Neural crest cell (in vitro differentiated cells): ENCODE measurements at places on chromosomes 3 and 15.

DNA sequence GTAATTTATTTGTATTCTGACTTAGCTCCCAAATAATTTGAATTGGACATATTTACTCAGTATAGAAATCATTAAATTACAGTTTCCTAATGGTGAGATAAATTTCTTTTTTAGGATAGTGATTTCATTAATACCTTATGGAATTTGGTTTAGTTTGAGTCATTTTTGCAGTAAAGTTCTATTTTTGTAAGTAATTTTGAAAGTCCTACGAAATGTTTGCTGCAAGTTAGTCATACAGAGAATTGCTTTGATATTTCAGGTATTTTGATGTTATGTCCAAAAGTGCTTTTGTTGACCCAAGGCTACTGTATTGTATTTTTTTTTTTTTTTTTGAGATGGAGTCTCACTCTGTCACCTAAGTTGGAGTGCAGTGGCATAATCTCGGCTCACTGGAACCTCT lies 41.7 kb downstream of the TCF12 start:
- DNase-seq: no peak

DNA sequence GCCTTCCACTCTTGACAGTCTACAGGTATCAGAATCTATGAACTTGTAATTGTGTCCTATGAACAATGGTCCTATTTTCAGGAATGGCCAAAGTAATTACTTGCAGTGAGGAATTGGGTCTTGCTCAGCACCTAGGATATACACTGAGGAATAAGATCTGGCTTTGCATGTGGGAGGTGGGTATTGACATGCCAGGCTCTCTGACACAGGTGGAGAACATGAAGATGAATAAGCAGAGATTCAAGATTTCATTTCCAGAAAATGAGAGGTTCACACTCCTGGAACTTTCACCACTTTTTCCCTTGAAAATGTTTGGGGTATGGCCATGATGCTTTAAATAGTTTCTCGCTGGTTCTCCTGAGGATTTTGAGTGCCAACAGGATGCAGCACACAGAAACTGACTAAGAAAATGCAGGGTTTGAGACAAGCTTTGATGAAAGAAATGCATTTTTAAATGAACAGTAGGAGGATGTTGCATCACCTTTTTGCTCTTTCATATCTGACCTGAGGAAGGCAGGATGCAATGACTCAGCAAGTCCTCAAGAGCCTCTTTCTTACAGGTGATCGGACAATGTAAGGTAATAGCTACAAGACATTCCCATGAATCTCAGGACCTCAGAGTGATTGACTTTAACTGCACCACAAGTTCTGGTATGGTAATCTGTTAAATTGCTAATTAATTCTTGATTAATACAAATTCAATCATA lies 3.7 kb downstream of the HRG start:
- DNase-seq: no peak

GRCh38 chr15:69939513-69940440 lies 157.9 kb downstream of the TLE3 start:
- DNase-seq: peak; percentile 22

GRCh38 chr3:119751423-119751822 lies 30.5 kb upstream of the NR1I2 start:
- no peak for DNase-seq

DNA sequence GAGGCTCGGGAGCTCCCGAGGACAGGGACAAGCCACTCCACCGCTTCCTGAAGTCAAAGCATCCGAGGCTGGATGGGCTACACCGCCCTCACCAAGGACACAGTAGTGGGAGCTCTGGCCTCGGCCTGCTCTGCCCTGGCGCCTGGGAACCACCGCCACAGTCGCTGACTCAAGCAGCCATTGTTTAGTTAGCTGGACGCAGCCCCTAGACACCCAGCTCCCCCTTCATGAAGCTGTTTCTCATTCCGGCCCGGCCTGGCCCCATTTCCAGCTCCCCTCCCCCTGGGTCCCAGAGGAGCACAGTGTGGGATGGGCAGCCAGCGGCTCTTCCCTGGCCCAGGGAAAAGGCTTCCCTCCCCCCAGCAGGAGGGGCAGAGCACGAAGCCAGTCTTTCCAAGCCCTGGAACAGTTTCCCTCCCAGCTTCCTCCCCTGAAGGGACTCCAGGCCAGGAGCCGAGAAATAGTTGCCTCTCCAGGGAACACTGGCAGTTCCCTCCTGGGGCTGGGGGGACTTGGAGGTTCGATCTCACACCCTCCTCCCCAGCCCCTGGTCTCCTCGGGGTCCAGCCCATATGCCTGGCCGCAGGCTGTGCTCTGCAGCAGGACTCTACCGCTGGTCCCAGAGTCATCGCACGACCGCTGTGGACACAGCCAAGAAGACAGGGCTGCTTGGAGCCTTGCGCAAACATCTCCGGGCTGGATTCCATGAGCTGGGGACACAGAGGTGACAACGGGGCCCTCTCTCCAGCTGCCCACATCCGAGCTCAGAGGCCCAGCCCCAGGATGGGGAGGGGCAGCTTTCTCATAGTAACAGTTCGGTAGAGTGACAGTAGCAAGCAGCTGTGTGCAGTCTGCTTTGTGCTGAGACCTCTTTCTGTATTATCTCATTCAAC lies 10.0 kb downstream of the PLXND1 start:
- DNase-seq: no peak

DNA sequence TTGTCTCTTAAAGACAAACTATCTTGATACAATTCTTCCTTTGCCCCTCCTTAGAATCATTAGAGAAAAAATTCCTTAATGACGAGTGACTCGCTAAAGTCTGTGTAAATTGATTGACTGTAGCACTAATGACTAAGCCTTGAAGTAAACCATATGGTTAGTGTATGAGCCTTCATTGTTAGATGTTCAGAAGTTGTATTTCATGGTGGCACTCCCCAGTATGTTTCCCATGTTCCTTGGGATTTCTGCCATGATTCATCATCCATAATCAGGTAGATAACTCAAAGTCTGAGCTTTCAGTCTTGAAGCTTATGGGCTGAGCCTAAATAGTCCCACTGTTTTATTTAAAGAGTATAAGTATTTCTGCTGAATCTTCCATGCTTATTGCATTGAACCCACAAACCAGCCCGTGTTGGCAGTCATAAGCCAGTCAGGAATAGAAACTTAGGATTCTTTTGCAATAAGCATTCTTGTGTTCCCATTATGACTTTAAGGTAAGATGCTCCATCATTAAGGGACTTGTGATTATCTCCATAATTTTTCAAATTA lies 371.2 kb upstream of the RARB start:
- DNase-seq: no peak

- peak; percentile 25 for DNase-seq
Measured at GRCh38 chr3:71753701-71754609, at the start of gene GPR27. Gene GPR27, plus strand, starts transcription at chr3:71753855. Its CDS starts 195 bp downstream, at chr3:71754050.

DNA sequence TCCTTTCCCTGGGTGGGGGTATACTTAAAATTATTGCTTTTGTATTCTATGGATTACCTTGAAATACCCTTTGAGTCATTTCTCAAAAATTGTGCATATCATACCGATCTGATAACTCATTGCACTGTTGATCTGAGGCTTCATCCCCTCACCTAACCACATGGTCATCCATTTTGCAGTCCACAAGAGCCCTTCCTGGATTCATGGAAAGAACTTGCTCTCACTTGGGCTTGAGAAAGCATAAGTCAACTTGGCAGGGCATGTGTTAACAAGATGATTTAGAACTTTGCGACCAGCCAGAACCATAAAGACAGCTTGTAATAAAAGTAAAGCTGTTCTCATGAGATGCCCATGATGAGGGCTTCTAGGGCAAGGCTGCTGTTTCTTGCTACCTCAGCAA lies 22.2 kb downstream of the MME start:
- DNase-seq: no peak

GRCh38 chr3:41324156-41324475 lies 124.8 kb downstream of the CTNNB1 start:
- DNase-seq: no peak

GRCh38 chr15:101657968-101658784 lies 6.0 kb upstream of the TM2D3 start:
- DNase-seq: no peak

DNA sequence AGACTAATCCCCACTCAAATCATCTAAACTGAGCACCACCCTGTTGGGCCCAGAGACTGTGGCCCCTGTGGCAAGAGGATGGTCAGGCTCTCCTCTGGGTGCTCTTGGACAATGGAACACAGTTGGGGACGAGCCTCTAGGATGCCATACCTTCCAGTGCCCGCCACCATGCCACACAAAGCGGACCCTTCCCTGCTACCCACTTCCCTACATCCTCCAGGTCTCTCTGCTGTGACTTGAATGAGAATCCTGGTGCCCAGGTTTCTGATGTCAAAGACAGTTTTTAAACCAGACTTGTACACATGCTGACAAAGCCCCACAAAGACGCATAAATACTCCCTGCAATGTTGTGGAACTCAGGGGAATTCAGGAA lies 4.7 kb downstream of the CCDC51 start:
- DNase-seq: no peak

DNA sequence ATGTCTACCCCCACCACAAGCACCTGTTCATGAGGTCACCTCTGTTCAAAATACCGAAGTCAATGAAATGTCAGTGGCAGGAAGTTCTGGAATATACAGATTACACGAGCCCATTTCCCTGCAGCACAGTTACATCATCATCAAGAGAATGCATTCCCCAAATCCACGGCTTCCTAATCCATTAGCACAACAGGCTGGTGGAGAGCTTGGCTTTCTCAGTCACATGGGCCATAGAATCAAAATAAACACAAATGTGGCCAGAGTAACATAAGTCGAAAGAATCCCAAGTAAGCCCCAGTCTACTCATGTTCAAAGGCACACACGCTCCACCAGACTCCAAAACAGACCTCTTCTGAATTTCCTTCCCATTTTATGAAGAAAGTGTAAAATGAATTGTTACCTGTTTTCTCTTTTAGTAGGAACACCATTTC lies 419.3 kb downstream of the MAGI1 start:
- no peak for DNase-seq

DNA sequence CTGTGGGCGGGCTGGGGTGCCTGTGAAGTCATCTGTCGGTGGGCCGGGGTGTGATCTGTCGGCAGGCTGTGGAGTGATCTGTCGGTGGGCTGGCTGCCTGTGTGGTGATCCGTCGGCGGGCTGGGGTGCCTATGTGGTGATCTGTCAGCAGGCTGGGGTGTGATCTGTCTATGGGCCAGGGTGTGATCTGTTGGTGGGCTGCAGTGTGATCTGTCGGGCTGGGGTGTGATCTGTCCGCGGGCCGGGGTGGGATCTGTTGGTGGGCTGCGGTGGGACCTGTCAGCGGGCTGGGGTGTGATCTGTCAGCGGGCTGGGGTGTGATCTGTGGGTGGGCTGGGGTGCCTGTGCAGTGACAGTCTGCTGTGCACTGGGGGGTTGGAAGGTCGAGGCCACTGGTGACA lies 204.5 kb downstream of the XXYLT1 start:
- no peak for DNase-seq

DNA sequence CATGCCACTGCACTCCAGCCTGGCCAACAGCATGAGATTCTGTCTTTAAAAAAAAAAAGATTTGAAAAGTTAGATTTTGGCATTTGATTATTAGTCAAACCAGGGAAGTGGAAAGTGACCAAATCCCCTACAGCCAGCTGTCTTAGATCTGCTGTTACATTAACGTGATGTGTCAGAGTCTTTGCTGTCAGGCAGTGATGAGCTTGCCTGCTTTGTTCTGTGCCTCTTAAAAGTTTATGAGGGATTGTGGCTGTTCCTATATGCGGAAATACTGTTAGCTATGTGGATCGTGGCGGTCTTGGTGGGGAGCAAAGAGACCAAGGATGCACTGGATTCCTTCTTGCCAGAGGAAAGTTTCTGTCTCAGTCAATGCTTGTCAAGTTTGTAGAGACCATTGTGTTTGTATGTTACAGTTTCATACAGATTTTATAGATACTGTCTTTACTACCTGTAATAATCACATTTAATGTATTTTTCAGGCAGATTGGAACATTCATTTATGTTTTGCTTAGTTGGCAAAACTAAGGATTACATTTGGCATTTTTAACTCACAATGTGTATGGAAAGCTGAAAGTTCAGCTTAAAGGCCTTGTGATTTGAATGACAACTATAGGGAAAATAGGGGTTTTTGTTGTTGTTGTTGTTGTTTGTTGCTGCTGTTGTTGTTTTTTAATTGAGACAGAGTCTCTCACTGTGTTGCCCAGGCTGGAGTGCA lies 137.4 kb downstream of the VPS8 start:
- no peak for DNase-seq

GRCh38 chr3:48412375-48413001 lies 17.4 kb downstream of the PLXNB1 start:
- no peak for DNase-seq

DNA sequence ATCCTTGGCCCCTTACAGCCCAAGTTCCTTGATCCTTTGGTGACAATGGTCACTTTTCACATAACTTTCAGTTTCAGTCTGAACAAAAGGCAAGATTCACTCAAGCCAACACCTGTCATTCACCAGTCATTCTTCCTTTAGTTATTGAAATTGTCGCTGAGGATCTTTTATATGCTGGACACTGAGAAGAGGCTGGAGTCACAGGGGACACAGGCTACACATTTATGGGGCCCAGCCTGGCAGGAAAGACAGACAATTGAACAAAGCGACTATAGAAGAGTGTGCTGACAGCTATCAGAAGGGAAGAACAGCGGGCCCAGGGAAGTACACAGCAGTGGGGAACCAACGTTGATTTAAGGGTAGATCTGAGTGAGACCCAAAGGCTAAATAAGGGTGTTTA lies 69.8 kb upstream of the PROK2 start:
- DNase-seq: no peak

DNA sequence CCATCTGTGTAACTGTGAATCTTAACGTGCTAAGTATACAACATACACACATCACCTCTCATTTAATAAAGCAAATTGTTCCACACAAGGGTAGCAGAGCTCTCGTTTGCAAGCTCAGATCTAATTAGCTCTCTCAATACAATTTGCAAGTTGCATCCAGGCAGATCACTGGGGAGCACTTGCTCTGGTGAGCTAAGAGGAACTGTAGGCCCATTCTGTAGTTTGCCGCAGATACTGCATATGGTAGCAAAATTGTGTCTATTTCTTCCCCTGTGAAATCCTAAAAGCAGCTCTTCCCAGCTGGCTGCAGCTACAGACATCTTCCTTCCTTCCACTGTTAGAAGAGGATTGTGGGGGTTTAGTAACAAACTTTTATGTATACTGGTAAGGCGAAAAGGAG lies 288.7 kb upstream of the ADAMTS9 start:
- no peak for DNase-seq

GRCh38 chr3:195227871-195228270 lies 43.1 kb downstream of the XXYLT1 start:
- no peak for DNase-seq

GRCh38 chr3:179608931-179609720 lies 4.5 kb downstream of the NDUFB5 start:
- no peak for DNase-seq
